ENCODE measurements at places on chromosomes 7 and 10.
A peak's percentile ranks its signal among the peaks of the same experiment; 100 is the strongest.

DNA sequence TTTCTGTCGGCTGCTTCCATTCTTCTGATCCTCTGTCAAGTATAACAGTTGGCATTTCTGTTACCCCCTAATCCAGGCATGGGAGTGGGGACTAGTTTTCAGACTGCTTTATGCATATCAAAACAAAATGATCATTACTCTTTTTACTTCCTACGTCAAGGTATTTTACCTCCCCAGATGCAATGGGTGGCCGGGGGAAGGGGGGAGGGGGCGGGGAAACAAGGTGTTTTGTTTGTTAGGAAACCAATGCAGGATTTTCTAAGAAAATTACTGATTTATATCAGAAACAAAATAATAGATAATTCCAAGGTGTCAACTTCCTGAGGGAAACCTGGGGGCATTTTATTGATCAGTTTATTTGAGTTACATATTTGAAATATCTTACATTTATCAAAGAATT lies 66.3 kb downstream of the NRF1 start:
- no peak overlapping the region for H3K27ac ChIP-seq
- no peak overlapping the region for H3K4me3 ChIP-seq
- H3K27me3 ChIP-seq = no peaks in the 10 kb centered on the region
- H3K36me3 ChIP-seq = peaks cover 38% of the 10 kb centered on the region
- no peak for DNase-seq
- no peaks in the 10 kb centered on the region for H3K4me1 ChIP-seq

- H3K36me3 ChIP-seq = no peaks in the 10 kb centered on the region
- H3K4me3 ChIP-seq = no peak overlapping the region
- DNase-seq = no peak
- H3K27me3 ChIP-seq = no peaks in the 10 kb centered on the region
- no peak overlapping the region for H3K27ac ChIP-seq
Observed at GRCh38 chr7:41439515-41439879, 263.4 kb downstream of the INHBA start.

DNA sequence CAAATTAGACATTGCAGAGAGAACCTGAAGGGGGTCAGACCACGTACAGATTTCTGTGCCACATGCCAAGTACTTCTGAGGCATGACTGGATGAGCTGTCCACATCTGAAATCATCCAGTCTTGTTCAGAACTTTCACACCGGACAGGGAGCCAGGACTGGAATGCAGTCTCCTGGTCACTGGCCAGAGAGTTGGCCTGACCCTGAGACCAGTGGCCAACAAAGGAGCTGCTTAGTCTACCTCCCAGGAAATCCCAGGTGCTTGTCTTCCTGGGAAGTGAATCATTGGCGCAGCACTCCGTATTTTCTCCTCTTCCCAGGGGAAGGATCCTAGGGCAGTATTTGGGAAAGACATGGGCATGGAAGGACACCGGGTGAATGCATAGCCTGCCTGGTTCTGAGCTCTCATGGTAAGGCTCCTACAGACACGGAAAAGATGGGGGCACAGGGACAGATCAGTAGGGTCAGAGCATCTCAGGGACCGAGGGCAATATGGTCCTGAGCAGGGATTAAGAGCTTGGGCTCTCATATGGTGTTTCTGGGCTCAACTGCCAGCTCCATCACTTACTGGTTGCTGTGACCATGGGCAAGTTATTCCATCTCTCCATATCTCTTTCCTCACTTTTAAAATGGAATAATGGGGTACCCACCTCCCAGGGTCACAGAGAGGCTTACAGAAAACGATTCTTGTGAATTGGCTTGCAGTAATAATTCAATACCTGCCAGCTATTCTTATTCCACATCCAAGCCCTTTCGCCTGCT lies 1.3 kb upstream of the SCD start:
- no peaks in the 10 kb centered on the region for H3K36me3 ChIP-seq
- H3K4me3 ChIP-seq = peak overlapping the region; percentile 75
- H3K27ac ChIP-seq = no peak overlapping the region

DNA sequence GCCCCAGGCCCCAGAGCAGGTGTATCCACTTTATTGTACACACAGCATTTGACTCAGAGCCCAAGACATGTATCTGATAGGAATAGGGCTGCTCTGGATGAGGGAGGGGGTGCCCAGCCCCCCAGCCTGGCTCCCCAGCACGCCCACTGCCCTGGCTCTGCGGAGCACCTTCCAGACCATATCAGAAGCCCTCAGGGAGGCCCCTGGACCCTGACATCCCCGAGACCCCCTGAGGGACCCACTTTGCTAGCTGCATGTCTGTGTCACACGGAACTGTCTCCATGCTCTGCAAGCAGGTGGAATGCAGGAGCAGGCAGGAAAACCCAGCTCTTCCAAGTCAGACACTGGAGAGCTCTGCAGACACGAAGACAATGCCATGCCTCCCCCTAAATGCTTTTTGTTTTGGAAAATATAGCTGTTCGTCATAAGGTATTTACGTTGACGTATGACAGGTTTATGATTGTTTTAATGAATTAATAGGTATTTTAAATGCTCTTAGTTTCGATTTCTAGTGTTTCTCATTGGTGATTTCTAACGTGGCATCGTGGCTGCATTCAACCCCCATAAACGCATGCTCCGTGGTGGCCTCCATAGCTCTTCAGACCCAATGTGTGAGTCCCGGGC lies 92.8 kb upstream of the INSIG1 start:
- no peaks in the 10 kb centered on the region for H3K36me3 ChIP-seq
- peak; percentile 69 for DNase-seq
- no peaks in the 10 kb centered on the region for H3K4me1 ChIP-seq

DNA sequence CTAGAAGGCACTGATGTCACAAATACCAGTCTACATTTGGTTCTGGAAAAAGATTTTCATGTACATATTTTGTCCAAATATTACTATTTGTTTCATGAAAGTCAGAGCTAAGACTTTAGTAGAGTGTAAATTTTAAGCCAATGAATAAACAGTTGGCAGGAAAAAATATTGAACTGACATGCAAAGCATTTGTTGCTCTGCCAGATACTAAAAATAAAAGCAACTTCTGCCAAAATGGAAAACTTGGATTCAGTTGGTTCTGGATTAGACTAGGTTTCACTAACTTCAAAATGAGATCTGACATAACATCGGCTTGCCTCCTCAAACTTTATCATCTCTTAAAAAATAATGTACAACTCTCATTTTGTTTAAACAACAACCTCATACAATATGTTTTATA lies 34.9 kb downstream of the FAM204A start:
- no peak for DNase-seq
- H3K4me3 ChIP-seq = no peak overlapping the region
- H3K4me1 ChIP-seq = peaks cover 8% of the 10 kb centered on the region
- H3K27ac ChIP-seq = no peak overlapping the region

Data from suprapubic skin (tissue), 4 donors.